Foreskin fibroblast (primary cell): ENCODE measurements at places on chromosomes 3 and 15.
A peak's percentile ranks its signal among the peaks of the same experiment; 100 is the strongest.

- DNase-seq, result no peak
These were observed 35.0 kb upstream of the HES1 start for GRCh38 chr3:194100856-194101390.

GRCh38 chr15:81256916-81257315, 60.2 kb downstream of the IL16 start:
- DNase-seq, result peak; percentile 72

GRCh38 chr3:36923981-36924743, 20.7 kb downstream of the TRANK1 start:
- DNase-seq, result no peak

- no peak for DNase-seq
These were observed 14.8 kb upstream of the RBP2 start for GRCh38 chr3:139491027-139491700.

- peak; percentile 78 for DNase-seq
These were observed 16.4 kb downstream of the SRPRB start for GRCh38 chr3:133821767-133822638.

- no peak for DNase-seq
These were observed 511.3 kb downstream of the GABRG3 start for GRCh38 chr15:27482287-27482686.

DNA sequence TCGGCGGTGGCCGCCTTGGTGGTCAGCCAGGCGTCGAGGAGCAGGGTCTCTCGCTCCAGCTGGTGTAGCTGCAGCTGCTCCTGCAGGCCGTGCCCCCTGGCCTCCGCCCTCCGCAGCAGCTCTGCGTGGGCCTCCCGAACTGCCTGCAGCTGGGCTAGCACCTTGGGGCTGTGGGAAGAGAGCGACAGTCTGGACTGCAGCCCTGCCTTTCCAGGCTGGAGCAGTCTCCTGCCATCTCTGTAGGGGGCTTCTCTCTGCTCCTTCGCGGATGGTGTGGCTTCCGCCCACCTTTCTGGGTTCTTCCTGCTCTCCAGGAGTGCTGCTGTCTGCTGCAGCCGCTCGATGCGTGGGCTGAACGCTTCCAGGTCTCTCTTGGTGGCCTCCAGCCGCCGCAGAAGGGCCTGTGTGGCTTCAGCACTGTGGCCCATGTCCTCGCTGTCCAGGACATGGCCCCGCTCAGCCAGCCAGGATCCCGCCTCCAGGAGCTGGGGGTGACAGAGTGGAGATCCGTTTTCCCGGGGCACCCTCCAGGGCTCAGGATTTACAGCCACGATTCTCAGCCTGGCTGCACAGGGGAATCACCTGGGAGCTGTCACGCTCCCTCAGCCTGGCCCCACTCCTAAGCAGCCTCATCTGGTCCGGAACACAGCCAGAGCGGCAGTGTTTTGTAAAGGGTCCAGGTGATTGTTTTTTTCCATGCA, 16.8 kb downstream of the PLA2G4B start:
- DNase-seq, result no peak

- DNase-seq, result no peak
These were observed 66.4 kb downstream of the B3GALNT1 start for GRCh38 chr3:161038725-161039124.

DNA sequence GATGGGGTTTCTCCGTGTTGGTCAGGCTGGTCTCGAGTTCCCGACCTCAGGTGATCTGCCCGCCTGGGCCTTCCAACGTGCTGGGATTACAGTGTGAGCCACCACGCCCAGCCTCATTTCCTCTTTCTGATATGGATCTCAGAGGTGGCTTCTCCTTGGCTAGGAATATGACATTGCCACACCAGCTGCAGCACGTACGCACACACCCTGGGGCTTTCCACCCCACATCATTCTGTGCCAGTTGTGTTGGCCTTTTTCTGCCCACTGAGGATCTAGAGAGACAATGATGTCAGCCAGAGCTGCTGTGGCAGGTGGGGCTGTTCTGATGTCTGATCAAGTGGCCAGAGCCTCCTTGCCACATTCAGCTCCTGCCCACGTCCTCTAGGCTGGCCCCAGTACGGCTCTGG, 29.0 kb downstream of the TMEM45A start:
- no peak for DNase-seq

GRCh38 chr15:98221577-98221976, 261.1 kb downstream of the ARRDC4 start:
- DNase-seq, result no peak

DNA sequence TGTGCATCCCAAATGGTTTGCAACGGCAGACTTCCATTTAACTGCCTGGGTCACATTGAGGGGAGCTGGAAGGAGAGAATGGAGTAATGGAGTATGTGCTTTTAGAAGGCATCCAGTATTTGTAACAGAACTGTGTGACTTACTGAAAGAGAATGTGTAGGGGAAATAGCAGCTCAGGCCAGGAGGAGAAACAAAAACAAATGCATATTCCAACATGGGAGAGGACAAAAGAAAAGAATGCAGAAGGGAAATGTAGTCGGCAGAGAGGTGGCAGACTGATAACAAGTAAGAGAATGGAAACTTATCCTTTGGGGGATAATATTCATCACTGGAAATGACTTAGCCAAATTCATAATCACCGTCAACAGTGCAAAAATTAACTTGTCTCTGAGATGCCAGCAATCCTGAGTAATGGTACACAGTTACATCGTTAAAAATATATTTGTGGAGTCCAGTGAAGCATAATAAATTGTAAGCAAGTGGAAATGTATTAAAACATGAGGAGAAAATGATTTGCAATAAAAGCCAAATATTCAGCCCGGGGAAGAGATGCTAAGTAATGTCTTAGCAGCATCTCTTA, 294.9 kb upstream of the SGO1 start:
- peak; percentile 65 for DNase-seq

DNA sequence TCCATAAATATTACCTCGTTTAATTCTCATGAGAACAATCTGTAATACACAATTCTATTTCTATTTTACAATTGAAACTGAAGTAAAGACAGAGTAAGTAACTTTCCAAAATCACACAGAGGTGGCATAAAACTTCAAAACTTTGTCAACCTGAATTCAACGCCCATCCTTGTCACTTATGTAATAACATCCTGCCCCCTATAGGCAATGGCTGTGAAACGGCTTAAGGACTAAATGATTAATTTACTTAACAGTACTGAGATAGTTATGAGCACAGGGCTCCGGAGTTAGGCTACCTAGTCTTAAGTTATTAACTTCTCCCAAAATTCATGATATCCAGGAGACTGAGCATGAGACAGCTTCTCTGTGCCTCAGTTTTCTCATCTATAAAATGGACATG, 293.1 kb upstream of the CHRM5 start:
- no peak for DNase-seq

- DNase-seq, result no peak
These were observed 586.4 kb downstream of the GRM7 start for GRCh38 chr3:7447197-7447769.

DNA sequence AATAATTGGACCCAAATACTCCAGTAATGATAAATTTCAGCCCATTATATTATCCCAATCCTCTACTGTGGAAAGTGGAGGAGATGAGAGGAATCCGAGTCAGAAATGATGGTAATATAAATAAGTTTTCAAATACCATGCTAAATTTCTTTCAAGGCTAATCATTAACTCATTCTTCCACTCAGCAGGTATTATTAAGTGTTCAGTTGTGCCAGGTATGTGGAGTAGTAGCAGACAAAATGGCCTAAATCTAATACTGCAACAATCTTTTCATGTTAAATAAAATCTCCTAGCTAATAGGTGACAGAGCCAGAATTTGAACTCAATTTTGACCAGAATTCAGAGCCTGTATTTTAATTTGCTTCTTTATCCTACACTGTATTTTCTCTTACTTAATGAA, 538.6 kb upstream of the ROBO2 start:
- DNase-seq, result no peak

- no peak for DNase-seq
These were observed 11.0 kb upstream of the MAP4 start for GRCh38 chr3:48026951-48027908.

DNA sequence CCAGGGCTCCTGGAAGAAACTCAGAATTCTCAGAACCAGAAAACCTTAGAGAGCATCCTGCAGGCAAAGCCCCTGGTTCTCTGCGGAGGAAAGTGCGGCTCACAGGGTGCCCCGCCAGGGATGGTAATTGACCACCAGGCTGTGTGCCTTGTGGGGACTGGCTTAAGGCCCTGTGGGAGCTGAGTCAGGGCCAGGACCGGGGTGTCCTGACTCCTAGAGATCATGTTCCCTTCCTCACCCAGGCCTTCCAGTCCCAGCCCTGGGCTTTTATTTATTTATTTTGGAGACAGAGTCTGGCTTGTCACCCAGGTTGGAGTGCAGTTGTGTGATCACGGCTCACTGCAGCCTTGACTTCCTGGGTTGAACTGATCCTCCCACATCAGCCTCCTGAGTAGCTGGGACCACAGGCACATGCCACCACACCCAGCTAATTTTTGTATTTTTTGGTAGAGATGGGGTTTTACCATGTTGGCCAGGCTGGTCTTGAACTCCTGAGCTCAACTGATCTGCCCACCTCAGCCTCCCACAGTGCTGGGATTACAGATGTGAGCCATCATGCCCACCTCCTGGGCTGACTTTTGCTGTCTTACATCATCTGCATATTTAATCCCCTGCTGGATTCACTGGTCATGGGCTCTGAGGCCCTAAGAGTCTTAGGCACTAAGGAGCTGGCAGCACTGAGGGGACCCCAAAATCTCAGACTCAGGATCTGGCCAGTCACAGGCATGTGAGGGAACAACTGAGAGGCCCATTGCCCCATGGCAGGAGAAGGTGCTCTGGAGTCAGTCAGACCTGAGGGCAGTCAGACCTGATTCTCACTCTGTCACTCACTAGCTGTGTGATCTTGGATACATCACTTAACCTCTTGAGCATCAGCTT, 20.4 kb upstream of the LAMP3 start:
- peak; percentile 23 for DNase-seq

- no peak for DNase-seq
These were observed 29.0 kb downstream of the ANP32A start for GRCh38 chr15:68791431-68792283.
